Stimulated activated CD8-positive, alpha-beta memory T cell treated with anti-CD3 and anti-CD28 coated beads, Interleukin-15, amount 100 ng/mL, for 24 hours (primary cell): ENCODE measurements at places on chromosomes 3 and 15.

GRCh38 chr3:42572278-42572677 lies 9.5 kb downstream of the SEC22C start:
- no peak for DNase-seq

- no peak for DNase-seq
Observed at GRCh38 chr3:147514366-147515160, 105.4 kb downstream of the ZIC1 start.

- DNase-seq, result no peak
Observed at GRCh38 chr15:68382286-68383007, 49.5 kb downstream of the ITGA11 start.

DNA sequence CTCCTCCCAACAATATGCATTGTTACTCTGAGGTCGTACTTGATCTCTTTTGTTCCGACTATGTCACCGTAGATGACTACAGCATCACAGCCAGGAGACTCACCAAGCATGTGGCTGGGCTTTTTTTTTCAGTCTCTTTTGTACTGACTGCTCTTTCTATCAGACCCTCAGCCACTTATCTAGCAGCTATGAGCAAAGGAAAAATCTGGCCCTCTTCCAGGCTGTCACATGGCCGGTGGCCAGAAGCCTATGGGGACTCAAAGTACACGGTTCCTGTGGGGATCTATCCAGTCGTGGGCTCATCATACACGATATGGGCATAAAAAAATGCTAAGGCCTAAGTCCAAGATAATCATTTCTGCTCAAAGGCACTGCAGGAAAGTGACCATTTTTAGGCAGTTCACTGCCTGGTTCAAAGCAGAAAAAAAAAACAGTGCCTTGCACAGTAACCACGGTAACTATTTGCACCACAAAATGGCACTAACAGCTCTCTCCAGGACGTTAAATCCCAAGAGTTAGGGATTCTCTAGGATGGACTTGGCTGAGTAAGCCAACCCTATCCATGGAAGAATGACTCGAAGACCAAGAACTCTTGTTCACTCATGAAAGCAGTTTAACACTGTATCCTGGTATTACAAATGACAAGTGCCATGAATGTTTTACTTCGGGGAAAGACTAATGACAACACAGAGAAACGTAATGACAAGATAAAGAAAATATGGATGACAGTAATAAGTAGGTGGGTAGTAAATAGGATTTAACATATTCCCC lies 50.3 kb downstream of the SHQ1 start:
- no peak for DNase-seq

DNA sequence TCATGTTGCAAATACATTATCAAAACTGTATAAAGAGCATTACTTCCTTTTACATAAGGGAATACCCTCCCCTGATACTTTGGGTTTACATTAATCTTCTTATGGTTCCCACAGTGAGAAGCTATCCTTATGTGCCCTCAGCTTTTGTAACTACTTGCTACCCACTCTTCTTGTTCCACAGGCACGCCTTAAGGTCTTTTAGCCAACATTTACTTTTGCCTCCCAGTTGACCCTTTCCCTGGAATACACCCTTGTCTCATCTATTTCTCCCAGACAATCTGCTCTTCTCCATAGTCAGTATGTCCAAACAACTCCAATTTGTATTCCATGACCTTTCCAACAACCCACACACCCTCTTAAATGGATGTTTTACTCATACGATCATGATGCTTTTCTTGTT lies 116.8 kb upstream of the COL8A1 start:
- no peak for DNase-seq

GRCh38 chr15:34886134-34886533 lies 83.4 kb downstream of the AQR start:
- no peak for DNase-seq

DNA sequence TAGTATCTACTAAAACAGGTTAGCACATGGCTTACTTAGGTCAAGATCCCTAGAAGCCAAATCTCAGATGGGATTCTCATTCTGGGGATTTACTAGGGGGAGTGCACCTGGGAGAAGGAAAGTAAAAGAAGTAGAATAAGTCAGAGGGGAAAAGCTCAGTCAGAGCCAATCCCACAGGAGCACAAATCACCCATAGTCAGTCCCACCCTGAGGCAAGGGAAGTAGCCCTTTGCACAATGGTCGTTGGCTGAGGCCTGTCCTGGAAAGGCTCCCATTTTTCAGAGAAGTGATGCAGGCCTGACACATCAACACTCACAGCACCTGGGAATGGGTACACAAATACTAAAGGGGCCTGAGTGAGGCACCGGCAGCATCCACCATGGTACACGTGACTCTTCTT lies 39.8 kb downstream of the SST start:
- no peak for DNase-seq

DNA sequence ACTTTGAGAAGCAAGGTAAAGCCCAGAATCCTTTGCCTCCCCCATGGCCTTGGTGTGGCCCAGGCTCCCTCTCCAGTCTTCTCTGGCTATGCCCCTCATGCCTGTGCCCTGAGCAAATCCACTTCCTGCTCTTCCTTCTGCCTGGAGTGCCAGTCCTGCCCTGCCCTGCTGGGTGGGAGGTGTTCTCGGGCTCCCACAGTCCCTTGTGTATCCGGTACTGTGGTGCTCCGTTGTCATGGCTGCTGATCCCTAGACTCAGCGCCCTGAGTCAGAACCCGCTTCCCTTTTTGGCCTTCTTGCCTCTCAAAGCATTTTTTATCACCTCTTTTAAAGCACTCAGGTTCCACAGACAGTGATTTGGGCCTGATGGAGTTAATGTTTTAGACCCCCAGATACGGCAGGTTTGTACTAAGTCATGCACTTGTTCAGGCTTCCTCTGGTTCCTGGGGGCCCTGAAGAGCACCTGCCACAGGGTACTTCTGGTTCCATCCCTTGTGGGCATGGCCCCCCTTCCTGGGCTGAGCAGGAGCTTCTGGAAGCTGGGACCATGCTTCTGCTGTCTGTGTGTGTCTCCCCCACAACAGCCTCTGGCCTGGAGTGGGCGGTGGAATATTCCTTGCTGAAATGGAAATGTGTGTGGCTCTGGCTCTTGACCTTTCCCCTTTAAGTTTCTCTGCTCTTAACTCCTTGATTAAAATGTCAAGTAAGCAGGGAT lies 29.6 kb upstream of the ADAMTS7 start:
- no peak for DNase-seq

DNA sequence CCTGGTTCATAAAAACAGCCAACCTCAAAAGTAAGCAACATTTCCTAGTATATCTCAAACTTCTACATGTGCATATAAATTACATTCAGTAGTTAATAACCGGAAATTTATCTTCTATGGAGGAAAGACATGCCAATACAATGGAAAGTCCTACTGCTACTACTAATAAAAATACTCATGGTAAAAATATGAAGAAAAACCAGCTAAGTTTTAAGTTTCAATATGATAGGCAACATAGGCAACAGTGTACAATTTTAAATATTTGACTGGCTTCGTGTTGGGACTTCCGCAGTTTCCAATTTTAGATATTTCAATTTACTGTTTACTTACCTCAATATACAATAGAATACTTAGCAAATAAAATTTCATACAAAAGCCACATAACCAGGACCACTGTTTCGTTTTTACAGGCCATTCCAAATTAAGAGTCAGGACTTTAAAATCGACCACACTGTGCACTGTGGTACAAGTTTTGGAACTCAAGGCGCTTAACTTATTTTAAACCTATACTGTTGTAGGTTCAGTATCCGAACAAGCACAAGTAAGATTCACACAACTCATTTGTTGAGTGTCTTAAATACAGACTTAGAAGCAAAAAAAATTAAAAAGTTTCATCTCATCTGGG lies 2.9 kb downstream of the NAA50 start:
- DNase-seq, result no peak

DNA sequence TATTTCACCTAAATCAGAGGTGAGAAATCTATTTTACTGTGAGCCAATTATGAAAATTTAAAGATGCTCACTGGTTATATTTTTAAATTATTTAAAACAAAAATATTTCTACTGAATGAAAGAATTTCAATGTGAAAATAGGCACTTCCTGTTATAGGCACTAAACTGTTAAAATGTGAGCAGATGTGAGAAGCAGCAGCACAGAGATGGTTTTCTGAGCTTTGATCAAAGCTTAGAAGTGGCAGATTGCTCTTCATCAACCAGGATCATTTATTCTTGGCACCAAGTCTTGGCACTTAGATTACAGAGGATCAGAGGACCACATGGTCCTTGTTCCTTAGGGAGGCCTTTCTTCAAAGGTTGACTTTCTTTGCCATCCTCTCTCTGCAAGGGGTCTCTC lies 18.0 kb upstream of the TSC22D2 start:
- DNase-seq, result no peak

- no peak for DNase-seq
Observed at GRCh38 chr3:193800138-193801043, 207.4 kb downstream of the OPA1 start.

GRCh38 chr15:101288905-101289513 lies 6.0 kb downstream of the SNRPA1 start:
- DNase-seq, result no peak

GRCh38 chr3:131174752-131175151 lies 148.1 kb downstream of the NEK11 start:
- no peak for DNase-seq

DNA sequence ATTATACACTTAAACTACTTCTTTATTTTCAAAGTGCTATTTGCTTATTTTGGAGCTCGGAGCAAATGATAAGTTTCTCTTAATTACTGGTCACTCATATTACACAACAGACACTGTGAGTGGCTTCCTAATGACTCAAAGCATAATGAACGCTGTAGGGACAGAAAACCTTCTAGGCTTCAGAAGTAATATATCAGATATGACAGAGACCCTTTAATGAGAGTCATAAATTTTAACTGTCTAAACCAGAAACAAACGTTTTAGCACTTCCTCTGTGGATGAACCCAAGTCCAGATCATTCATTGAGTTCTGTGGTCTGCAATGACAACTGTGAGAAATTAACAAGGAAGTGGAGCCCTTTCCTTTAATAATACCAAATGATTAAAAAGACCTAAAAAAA lies 66.6 kb downstream of the ARPP21 start:
- DNase-seq, result no peak

- no peak for DNase-seq
Observed at GRCh38 chr3:113606539-113607218, 74.3 kb downstream of the SIDT1 start.

DNA sequence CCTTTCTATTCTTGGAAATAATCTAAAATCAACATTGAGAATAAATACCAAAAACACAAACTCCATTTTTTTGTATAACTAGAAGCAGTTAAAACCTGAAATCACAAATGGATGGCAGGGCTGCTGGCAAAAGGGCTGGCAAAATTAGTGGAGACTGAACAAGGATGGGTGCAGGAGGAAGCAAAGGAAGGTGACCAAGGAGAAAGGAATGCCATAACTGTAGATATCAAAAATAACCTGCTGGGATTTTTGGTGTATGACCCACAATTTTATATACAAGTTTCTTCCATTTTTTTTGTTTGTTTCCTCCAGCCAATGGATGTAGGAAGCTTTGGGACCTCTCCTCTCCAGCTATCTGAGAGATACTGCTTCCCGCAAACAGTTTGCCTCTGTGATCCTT lies 12.7 kb downstream of the CFAP44 start:
- no peak for DNase-seq

- DNase-seq, result no peak
Observed at GRCh38 chr3:171980578-171981270, 58.7 kb upstream of the FNDC3B start.

DNA sequence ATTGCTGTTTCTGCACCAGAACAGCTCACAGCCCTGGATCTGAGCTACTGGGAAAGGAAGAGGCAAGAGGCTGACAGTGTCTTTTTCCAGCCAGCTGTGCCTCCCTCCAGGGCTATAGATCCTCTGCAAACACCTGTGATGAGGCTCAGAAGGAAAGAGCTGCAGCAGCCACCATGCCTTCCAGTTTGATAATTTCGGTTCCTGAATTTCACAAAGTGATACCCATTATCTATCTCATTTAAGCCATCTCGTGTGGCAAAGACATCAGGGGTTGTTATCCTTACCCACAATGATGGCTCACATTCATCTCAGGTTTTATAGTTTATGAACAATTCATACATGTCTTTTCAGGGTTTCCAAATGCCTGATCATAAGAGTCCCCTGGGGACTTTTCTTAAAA lies 1.8 kb upstream of the LARP6 start:
- no peak for DNase-seq

- DNase-seq, result no peak
Observed at GRCh38 chr15:97470417-97470816, 490.1 kb upstream of the ARRDC4 start.

DNA sequence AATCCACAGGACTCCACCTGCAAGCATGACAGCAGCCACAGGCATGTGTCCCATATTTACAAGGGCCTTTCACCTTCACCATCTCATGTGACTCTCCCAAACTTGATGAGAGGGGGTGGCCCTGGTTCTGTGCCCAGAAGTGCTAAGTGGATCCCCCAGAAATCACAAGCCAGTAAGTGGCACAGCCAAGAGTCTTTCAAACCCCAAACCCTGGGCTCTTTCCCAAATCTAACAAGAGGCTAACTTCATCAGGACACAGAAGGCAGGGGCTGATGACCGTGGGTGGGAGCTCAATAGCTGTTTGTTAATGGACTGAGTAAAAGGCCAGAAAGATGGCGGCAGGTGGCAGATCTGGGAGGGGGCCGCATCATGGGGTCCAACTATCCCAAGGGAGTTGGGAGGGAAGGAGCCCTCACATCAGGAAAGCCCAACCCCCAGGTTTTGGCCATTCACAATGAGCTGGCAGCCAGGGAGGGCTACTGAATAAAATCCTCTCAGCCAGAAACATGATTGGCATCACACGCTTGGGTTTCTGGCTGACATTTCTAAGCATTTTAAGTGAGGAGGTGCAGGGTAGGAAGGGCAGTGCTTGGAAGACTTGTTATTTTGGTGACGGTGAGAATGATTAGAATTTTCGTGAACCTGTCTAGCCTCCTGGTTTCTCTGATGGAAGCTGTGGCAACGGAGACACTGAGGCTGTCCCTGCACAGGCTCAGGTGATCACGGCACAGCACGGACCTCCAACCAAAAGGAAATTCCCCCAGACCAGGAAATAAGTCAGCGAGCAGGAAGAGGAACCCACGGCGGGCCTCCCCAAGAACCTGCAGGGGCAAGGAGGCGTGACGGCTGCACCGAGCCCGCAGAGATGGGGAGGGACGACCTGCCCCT lies 109.3 kb downstream of the OXNAD1 start:
- DNase-seq, result no peak

DNA sequence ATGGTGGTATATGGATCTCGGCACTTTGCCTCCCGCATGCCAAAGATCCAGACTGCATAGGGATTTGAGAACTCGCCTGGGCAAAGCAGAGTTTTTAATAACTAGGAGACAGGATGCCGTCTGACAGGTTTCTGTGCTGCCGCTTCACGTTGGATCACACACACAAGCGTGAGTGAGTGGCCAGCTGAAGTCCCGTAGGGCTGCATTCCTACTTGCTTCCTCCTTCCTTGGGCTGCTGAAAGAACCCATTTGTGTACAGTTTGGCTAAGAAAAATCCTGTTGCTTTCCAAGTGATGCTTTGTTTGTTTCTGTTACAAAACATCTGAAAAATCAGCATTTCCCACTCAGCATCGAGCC lies 604.3 kb upstream of the CFAP20DC start:
- DNase-seq, result no peak
